Dermis microvascular lymphatic vessel endothelial cell (primary cell): ENCODE measurements at places on chromosomes 3 and 15. TPM values are rescaled to one million over a fixed set of nuclear protein-coding genes. Genes with fewer than 3 reads are reported as not detected.

DNA sequence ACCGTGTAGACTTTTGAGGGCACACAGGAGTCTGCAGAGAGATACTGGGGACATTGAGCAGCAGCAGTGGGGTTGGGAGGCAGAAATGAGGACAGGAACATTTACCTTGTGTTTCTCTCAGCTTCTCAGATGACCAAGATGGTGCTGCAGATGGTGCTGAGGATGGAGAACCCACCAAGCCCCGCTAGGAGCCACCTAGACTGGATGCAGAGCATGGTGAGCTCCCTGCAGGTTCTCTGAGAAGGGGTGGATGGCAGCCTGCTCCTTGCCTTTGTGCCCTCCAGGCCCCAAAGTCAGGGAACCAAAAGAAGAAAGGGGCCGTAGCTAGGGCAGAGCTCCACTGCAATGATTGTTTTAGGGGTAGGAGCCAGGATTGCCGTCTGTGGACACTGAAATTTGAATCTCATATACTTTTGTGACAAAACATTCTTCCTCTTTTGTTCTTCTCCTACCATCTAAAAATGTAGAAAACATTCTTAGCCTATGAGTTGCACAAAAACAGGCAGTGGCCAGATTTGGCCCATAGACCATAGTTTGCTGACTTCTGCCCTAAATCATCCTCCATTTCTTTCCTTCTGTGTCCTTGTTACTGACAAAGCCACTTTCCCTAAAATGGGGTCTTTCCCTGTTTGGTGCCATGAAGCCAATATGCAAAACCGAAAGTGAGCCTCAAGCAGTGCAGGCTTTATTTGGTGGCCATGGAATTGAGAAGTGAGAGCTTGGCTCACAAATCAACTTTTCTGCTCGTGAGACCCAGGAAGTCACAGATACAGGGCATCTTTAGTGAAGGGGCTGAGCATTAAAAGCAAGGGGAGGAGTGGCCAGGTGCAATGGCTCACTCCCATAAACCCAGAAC is 11.9 kb upstream of the MUC20 start:
- no peak for DNase-seq

DNA sequence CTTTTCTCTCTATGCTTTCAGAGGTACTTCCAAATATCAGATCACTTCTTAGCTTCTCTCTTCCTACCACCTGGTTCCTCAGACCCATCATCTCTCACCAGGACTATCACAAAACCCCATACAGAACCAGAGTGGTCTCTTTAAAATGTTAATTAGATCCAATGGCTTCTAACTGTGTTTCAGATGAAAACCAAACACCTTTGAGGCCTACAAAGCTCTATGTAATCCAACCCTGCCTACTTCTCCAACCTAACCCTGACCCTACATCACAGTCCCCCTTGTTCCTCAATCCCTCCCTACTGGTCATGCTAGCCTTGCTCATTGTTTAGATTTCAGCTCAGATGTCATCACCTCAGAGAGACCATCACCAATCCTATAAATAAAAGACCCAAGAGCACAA is 34.8 kb downstream of the SUMF1 start:
- DNase-seq, result no peak

GRCh38 chr15:36601497-36601932 is 22.1 kb downstream of the CDIN1 start:
- DNase-seq, result peak; percentile 73

DNA sequence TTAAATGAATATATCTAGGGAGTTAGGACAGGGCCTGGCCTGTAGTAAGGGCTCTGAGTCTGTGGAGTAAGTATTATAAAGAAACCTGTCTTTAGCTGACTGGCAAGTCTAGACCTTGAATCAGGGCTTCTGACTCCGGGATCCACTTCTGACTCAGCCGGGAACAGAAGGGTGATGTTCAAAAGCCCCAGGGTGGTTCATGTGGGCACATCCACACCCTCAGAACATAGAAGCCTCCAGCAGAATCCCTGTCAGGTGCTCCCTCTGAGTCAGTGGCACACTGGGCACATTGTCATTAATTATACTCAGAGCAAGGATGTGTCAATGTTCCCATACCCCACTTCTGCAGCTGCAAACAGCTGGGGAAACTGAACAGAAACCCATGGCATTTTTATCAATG is 26.7 kb upstream of the SNRK start:
- DNase-seq, result no peak

DNA sequence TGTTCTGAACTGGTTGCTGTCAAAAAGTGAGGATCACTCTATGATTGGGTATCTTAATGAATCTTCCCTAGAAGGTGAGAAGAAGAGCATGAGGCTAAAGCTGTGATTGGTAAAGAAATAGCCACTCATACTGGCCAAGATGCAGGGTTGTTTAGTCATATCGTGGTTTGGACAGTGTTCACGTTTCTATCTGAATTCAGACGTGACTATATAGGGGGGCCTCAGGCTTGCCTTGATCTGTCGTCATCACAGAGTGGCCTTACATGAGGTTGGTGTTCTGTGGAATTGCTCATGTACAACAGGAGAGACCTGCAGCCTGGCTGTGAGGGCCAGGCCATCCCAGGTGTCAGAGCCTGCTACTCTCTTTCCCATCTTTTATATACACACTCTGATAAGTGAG is 12.4 kb downstream of the RTP2 start:
- DNase-seq, result no peak

GRCh38 chr3:171347301-171348039 is 112.7 kb downstream of the TNIK start:
- peak; percentile 73 for DNase-seq

GRCh38 chr3:64300790-64301423 is 75.6 kb upstream of the PRICKLE2 start:
- no peak for DNase-seq

GRCh38 chr15:67779549-67780111 is 45.7 kb upstream of the SKOR1 start:
- no peak for DNase-seq

DNA sequence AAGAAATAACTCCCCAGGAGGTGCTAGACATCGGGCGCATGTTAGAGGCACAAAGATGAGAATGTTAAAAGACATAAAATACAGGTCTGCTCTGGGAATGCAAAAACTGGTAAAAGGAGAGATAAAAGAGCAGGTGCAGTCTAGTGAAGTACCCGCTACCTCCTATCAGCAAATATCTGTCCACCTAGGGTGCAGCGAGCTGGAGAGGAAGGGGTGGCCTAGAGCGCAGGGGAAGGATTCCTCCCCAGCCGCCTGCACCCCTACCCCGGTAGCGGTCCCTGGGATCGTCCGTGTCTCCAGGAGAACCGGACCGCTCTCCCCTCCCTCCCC is 237 bp upstream of the ZNF662 start:
- no peak for DNase-seq

DNA sequence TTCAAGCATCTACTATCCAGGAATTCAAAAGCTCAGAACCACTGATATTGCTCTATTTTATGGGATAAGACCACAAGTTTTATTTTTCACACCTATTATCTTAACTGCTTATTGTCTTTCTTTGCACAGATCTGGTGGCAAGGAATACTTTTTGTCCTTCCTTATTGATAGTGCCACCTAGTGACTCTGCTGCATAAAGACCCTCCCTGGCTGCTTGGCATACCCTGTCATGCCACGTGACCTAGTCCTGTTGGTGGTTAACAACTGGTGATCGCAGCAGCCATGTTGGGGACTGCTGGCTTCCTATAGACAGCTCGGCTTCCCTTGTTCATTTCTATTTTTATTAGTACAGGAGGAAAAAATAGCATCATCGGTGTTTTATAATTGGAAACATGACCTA is 236.3 kb downstream of the MEX3B start:
- DNase-seq, result no peak

DNA sequence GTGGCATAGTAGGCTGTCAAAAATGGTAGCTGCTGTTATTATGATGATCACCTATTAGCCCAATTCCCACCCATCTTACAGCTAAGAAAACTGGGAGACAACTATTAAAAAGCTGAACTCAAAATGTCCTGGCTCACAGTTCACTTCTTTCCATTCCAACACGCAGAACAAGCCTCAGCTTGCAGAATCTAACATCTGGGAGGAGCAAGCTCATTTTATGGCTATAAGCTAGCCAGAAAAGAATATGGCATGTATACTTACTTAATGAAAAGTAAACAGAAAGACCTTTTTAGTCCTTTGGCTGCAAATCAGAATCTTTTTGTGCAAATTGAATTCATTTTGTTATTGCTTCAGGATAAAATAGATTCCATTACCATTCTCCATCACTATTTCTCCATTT is 34.8 kb upstream of the CFAP20DC start:
- DNase-seq, result no peak

GRCh38 chr15:94791510-94791909 is 560.1 kb downstream of the MCTP2 start:
- no peak for DNase-seq

DNA sequence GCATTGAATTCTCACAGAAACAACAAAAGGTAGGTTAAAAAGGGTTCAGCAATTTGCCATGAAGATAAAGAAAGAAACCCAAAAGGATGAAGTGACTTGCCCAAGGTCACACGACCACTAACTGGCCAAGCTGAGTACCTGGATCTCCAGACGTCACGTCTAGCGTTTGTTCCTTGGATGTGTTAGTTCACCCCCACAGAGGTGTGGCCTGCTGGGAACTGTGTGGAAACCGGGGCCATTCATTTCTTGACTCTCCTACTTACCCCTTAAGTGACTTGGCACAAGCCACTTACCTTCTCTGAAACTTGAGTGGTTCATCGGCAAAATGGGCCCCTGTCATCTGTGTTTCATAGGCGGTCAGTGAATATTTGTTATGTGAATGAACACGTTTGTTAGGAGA is 244.3 kb upstream of the SLCO3A1 start:
- no peak for DNase-seq

- peak; percentile 86 for DNase-seq
Measured at GRCh38 chr15:65583701-65584100, 27.2 kb downstream of the INTS14 start.

Gene CRABP1
- not detected in 2 replicates for total RNA-seq

Gene ABHD10
- 21.6 and 25.8 TPM in 2 replicates for total RNA-seq

Gene TRAK1
- 33.0 and 35.0 TPM in 2 replicates for total RNA-seq

Gene SPTSSB
- not detected in 2 replicates for total RNA-seq

Gene VIPR1
- 0.38 TPM in 1 of 2 replicates, not detected in the other for total RNA-seq

Gene TMEM158
- 1.0 and 2.8 TPM in 2 replicates for total RNA-seq

Gene PODXL2
- total RNA-seq, result 0.89 and 1.0 TPM in 2 replicates

Gene LTK
- total RNA-seq, result under 0.01 TPM in 1 of 2 replicates, not detected in the other

Gene IL5RA
- not detected in 2 replicates for total RNA-seq

Gene PAQR5
- total RNA-seq, result not detected in 2 replicates

Gene SERPINI1
- 0.76 and 1.4 TPM in 2 replicates for total RNA-seq

Gene ARGFX
- not detected in 2 replicates for total RNA-seq
